ENCODE measurements at places on chromosomes 13 and 19.

DNA sequence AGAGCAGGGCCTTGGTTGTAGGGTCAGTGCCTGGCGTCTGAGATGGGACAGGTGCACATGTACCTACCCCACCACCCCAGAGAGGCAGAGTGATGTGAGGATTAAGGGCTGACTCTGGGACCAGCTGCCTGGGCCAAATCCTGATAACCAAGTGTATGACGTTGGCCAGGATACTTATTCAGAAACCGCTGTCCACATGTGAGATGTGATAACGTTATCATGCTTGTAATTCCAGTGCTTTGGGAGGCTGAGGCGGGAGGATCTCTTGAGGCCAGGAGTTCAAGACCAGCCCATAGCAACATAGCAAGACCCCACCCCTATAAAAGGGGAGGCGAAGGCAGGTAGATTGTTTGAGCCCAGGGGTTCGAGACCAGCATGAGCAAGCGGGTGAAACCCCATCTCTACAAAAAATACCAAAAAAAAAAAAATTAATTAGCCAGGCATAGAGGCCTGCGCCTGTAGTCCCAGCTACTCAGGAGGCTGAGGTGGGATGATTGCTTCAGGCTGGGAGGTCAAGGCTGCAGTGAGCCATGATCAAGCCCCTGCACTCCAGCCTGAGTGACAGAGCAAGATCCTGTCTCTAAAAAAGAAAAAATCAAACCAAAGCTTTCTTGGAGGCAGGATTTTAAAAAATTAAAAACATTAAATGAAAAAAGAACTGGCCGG is 10.0 kb downstream of the ADGRE5 start:
- DNase-seq: no peak

- DNase-seq: no peak
Observed at GRCh38 chr13:29991343-29991742, 140.9 kb upstream of the UBL3 start.

- DNase-seq: no peak
Observed at GRCh38 chr13:41716236-41716635, 244.7 kb downstream of the VWA8 start.

DNA sequence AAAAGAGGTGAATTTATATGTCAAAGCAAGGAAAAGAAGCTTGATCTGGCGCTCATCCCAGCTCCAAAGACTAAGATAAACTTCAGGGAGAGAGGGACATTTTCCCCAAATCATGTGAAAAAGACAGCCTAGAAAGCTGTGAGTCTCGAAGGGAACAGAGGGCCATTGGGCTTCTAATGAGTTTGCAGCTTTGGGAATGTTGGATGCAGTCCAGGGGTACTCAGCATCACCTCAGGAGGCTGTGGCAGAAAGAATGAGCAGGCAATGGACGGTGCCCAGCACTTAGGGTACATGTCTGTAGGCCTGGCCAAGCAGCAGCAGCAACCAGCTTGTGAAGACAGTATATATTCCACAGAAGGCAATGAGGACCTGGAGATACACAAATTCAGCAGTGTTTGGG is 25.7 kb upstream of the WASF3 start:
- DNase-seq: peak; percentile 79

GRCh38 chr13:108855737-108856387 is 226.5 kb downstream of the MYO16 start:
- DNase-seq: no peak

DNA sequence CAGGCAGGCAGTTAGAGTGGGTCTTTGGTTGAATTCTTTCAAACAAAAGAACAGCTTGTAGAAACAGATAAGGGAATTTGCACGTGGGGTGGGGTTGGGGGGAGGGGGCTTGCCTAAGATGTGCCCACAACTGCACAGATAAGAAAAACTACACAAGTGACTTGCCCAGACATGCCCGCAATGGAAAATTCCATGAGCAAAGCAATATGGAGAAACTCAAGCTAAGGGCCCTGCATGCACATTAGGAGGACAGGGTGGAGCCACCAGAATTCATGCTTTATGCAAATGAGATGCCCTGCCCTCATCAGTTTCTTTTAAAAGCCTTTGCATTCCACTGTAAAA is 755.6 kb upstream of the MIR17HG start:
- no peak for DNase-seq

- DNase-seq: peak; percentile 51
Observed at GRCh38 chr19:49889687-49890348, 6.9 kb downstream of the IL4I1 start.

DNA sequence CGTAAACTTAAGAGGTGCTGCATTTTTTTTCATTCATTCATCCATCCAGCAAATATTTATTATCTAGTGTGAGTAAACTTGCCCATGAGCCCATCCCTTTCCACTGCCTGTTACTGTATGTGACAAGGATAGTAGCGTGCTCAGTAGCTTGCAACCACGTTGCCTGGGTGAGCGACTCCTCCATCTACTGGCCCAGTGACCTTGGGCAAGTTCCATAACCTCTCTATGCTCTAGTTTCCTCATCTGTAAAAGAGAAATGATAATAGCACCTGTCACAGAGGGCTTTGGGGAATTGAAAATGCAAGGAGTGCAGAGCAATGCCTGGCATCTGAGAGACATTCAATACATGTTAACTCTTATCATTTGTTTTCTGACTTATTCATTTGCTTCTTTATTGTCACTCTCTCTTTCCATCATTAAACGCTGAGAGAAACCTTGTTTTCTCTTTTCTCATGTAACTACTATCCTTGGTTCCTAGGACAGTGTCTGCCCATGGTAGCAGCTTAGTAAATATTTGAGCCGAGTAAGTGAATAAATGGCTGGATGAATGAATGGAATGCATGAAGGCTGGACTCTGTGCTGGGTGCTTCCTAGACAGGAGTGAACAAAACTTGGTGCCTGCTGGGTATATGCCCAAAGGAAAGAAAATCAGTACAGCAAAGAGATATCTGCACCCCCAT is 19.9 kb downstream of the LRCH1 start:
- DNase-seq: no peak

GRCh38 chr13:102462570-102462969 is 60.7 kb upstream of the FGF14 start:
- no peak for DNase-seq

GRCh38 chr19:51861870-51862622 is 25.7 kb downstream of the ZNF577 start:
- no peak for DNase-seq

GRCh38 chr13:75395066-75395465 is 86.9 kb downstream of the TBC1D4 start:
- DNase-seq: no peak

DNA sequence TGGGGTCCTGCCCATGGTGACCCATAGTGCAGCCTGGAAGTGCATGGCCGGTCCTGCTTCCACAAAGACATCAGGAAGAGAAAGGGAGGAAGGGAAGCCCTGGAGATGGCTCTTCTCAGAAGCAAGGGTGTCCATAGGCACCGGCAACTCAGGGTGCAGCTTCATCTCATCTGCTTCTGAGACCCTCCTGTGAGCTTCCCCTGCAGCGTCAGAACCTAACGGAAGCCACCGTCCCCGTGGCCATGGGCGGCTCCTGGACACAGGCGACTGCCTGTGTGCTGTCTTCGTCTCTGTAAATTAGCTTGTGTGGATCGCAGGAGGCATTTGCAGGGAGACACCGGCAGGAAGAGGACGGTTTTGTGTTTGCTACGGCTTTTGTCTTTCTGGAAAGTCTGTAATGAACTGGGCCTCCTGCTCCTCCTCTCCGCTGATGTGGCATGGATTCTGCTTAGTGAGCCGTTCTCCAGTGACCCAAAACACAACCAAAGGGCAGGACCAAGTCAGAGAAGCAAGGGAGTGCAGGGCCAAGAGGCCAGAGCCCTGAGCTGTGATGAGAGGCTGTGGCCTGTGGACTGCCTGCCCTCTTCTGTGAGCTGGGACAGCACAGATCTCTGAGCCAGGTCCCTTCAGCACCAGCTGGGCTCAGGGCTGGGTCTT is 2.5 kb downstream of the ATP4B start:
- DNase-seq: no peak

DNA sequence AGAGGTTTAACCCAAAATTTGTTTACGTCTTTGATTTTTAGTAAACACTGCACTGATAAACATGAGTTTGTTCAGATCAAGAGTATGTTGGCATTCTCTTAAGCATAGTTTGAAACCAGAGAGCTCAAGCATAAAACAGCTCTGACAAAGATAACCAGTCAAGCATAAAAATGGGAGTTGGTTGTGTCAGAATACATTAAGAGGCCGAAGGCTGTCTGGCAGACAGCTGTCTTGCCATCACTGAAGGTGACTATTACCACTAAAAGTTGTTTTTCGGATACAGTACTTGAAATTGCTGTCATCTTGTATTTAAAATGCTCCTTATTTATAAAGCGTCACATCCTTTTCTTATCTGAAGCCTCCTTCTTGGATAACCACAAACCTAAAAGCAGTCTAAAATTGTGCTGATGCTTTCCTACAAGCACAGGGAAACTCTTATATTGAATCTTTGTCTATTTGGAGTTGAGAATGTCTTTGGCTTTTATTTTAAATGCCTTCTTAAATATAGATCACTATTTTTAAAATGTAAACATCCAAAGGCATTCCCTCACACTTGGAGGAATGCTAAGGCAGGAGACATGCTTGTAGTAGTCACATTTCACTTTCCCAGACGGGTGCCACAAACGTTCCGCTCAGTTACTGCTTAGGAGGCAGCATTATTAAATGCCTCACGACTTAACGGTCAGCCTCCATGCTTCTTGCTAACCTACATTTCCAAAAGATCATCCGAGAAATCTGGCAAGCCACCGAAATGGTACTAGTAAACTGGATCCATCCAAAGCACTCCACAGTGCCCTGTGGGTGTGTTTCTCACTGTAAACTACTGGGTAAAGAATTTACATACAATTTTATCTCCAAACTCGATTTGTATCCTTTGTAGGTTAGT is 1.5 kb downstream of the SMAD9 start:
- peak; percentile 47 for DNase-seq

DNA sequence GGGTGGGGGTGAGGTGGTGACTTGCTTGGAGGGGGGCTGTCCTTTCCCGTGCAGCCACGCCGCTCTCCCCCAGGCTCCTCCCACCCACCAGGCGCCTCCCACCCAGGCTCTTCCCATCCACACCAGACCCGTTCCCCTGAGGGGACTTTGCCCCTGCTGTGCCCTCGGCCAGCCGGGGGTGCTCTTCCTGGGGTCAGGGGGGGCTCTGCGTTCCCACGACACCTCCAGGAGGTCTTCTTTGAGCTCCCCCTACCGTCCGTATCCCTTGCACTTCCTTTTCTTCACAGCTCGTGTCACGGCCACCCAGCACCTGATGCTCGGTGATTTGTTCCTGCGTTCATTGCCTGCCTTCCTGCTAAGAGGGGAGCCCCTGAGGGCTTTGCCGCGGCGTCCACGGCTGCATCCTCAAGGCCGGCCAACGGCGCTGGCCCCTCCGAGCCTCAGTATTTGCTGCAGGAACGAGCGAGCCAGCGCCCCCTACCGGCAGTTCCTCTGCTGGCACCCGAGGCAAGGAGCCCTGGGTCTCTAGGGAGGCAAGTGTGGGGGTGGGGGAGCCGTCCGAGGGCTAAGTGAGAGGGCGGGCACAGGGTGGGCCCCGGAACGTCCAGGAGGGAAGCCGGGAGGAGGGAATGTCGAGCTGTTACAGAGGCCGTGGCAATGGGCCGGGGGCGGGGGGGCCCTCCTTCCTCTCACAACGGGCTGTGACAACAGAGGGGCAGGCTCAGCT is 11.8 kb downstream of the LRRC4B start:
- DNase-seq: peak; percentile 30

- DNase-seq: peak; percentile 54
Observed at GRCh38 chr13:97113231-97114001, 108.7 kb upstream of the MBNL2 start.

- DNase-seq: peak; percentile 85
Observed at GRCh38 chr19:38062959-38063761, 156.2 kb downstream of the SIPA1L3 start.

- DNase-seq: no peak
Observed at GRCh38 chr13:110560601-110561343, 750 bp downstream of the RAB20 start.

- DNase-seq: no peak
Observed at GRCh38 chr13:74866101-74866500, 615.9 kb downstream of the TBC1D4 start.

DNA sequence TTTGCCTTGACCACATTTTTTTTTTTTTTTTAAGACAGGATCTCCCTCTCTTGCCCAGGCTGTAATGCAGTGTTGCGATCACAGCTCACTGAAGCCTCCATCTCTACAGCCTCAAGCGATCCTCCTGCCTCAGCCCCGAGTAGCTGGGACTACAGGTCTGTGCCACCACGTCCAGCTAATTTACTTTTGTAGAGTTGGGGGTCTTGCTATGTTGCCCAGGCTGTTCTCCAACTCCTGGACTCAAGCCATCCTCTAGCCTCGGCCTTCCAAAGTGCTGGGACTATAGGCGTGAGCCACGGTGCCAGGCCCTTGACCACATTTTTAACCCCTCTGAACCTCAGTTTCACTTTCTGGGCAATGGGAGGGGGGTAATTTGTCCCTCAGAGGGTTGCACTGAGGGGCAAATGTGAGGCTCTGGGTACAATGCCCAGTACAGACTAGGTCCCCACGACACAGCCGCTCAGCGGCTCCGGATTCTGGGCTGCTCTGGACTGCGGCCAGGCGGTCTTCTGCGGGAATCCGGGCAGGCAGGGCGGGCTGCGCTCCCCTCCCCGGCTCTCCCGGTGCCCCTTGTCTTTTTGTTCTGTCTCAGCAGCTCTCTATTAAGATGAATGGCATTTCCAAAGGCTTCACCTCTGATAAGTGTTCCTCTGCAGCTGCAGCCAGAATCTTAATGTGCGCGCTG is 3.8 kb upstream of the ALOX5AP start:
- DNase-seq: peak; percentile 26

GRCh38 chr19:15098460-15098859 is 8.7 kb upstream of the SYDE1 start:
- no peak for DNase-seq

DNA sequence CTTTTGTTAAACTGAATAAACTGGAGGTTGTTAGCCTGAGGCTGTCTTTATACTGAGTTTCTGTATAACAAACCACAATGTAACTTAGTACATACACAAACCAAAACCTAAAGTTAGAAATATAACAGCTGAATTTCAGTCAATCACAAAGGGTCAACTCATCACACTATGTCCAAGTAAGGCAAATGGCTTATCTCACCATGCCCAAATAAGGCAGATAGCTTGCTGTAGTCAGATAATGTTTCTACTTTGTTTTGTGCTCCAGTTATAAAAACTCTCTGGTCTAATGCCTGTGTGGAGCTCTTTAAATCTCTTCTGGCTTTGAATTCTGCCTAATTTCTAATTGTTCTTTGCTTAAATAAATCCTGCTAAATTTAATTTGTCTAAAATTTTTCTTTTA is 1323.4 kb upstream of the ATXN8OS start:
- DNase-seq: no peak
